ENCODE measurements at places on chromosomes 6 and 20. TPM values are rescaled to one million over a fixed set of nuclear protein-coding genes. Genes with fewer than 3 reads are reported as not detected.

The SHLD1 gene
- total RNA-seq: 0.97 TPM

The DYNLT2 gene
- total RNA-seq: 1.3 TPM

The OR2J3 gene
- not detected for total RNA-seq

The CST2 gene
- total RNA-seq: not detected

- DNase-seq: no peak
These were observed 194.2 kb upstream of the ZNF184 start for GRCh38 chr6:27667016-27667656.

DNA sequence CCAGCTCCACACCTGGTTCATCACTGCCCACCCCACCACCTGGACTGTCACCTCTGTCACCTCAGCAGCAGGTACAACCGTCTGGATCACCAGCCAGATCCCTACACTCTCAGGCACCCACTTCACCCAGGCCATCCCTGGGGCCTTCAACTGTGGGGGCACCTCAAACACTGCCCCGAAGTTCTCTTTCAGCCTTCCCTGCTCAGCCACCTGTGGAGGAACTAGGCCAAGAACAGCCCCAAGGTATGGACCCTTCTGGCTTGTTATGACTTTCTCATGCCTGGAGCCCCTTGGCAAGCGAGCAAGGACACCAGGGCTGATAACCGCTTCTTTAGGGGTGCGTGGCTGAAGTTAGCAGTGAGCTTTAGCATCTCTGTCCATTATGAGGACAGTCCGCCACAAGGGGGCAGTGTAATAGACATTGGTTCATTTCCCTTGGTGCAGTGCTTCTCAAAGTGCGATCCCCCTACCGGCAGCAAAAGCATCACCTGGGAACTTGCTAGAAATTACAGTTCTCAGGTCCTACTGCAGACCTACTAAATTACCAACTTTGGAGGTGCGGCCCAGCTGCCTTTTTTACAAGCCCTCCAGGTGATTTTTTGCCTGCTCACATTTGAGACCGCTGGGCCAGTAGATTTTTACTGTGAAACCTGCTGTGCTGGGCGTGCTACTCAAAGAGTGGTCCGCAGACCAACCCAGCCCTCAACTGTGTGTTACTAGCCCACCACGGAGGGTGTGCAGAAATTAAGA is 32.5 kb downstream of the PNPLA1 start:
- DNase-seq: peak; percentile 88

Measured in fibroblast of villous mesenchyme (primary cell).